NCI-H1930 (cell line): ENCODE measurements at places on chromosomes 5 and 9.

DNA sequence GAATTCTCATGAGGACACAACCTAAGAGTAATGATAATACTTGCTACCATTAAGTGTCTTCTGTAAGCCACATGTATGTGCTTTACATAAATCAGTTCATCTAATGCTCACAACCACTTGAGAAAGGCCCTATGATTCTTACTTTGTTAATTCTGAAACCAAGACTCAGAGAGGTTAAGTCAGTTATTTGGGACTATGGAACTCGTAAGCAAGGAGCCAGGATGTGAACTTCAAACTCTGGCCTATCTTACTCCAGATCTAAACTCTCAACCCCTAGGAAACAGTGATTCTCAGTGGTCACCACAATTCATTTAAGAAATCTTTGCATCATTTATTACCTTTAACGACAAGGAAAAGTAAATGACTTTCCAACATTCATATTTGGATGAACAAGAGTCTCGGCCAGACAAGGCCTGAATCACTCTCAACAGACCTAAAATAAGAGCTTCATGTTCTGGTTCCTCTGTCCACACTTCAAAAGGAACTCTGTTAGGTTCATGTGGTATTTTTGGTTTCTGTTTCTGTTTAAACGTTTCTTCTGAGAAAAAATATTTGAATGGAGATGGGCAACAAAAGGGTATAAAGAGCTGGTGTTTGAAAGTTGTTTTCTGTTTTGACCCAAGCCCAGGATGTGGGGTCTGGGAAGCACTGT lies 104.8 kb downstream of the LPAR1 start:
- no peak for DNase-seq

- DNase-seq, result no peak
Measured at GRCh38 chr9:92001244-92001643, 51.2 kb upstream of the ROR2 start.

- no peak for DNase-seq
Measured at GRCh38 chr9:72951520-72952380, 1.1 kb downstream of the ALDH1A1 start.

GRCh38 chr5:107005161-107005560 lies 665.6 kb downstream of the EFNA5 start:
- DNase-seq, result no peak

DNA sequence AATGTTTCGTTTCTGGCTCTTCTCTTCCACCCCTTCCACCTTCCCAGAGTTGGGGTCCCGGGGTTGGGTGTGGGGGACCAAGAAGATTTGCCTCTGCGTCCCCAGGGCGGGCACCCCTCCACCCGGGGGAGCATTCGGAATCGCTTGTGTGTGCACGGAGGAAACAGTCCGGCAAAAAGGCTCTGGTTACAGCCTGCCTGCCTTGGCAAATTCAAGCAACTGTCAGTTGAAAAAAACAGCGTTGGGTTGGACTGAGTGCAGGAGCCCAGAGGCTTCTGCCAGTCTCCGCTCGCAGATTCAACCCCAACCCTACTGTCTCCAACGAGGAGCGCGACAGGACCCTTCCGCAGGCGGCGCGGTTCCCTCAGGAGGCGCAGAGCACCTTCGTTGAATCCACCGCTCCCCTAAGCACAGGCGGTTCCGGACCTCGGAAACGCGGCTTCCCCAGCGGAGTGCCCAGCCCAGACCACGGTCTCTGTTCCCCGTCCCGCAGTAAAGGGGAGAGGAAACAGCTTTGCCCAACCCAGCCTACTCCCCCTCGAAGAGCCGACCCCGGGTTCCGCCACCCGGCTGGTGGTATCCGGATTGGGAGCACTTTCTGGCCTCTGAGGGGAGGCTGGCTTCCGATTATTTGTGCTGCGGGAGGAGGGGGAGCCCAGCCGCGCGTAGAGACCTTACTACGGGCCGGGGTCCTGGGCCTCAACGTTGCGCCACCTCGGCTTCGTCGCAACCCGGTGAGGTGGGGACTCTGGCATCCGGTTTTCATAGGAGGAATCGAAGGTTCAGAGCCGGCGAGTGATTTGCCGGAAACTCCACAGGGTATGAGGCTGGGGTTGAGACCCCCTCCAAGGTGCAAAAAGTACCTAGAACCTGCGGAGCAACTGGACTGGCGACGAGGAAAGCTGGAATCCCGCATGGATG lies 9.6 kb downstream of the LHX6 start:
- no peak for DNase-seq

- DNase-seq, result peak; percentile 27
Measured at GRCh38 chr9:35051069-35051967, 21.1 kb downstream of the VCP start.

DNA sequence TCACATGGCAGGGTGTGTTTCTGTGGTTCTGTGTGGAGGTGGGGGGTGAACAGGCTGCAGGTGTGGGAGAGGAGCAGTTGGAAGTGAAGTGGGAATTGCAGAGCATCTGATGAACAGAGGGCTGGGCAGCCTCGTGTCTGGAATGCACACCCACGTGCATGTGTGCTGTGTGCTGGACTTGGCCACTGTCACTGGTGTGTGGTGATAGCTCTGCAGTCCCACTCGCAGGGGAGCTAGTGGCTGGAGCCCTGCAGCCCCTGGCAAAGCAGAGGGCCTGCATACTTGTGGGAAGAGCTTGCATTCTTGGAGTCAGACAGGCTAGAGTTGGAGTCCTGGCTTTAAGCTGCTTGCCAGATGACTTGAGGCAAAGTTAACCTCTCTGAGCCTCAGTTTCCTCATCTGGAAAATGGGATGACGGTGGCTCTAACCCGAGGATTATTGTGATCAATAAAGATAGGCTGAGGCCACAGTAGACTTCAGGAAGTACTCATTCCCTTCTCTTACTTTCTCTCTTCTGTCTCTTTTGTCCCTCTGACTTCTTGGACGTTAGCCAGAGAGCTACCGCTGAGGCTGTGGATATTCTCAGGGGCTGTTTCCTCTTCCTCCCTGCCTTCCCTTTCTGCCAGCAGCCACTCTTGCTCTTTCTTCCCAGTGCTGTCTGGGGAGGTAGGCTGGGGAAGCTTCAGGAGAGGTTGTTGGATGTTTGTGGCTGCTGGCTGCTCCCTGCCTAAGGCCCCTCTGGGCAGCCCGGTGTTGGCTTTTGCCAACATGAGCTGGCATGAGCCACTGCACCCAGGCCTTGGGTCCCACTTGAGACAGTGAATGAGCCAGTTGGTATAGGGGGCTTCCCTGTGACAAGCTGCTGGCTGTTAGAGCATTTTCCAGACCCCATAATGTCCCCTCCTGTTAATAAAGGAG lies 18.3 kb downstream of the PSAT1 start:
- DNase-seq, result no peak

DNA sequence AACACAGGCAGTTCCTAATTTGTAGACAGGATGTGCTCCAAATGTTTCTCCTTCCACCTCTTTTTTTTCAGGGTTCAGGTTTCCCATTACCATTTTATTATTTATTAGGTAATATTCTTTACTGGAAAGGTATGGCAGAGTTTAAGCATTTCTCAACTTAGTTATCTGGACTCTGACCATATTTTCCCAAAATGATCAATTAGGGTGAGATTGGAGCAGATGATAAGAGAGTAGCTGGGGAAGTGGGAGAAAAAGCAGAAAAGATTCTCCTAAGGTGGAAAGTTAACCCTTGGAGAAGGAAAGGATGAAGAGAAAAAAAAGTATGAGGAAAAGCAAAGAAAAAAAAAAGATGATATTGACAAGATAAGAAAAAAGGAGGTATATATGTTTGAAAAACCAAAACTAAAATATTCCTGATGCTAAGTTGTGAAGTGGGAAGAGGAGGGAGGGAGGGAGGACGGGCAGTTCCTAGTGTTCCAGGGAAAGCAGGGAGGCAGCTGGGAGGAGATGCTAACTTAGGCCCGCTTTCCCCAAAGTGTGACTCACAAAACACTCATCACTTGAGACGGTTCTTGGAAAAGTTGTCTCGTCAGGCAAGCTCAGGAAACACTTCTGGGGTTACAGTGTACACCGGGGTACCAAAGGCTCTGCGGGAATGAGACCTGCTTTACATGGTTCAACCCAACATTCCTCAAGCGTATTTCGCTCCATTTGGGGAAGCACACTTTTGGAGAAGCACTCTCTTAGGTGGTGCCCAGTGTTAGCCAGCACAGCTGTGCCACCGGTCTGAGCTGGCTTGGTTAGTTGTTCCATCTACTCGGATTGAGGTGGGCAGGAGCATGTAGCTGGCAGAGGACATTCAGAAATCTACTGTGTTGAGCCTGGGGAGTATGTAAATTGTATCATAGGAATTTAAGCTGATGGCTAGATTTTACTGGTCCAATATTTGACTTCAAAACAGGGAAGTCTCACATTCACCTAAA lies 35.1 kb downstream of the B4GALT1 start:
- no peak for DNase-seq

DNA sequence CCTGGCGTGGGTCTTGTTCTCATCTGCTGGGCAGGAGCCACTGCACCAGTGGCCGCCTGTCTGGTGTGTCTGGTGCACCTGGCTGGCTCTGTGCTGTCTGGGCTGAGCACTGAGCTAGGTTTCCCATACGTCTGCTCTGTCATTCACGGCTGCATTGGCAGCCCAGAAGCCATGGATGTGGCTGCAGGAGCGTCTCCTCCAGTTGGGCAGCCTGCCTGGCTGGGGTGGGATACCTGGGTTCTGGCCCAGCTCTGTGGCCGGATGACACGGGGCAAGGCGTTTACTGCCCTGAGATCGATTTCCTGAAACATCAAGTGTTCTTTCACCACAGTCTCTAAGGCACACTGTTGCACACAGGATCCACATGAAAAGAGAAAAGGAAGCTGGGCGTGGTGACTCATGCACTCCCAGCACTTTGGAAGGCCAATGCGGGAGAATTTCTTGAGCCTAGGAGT lies 25.5 kb upstream of the SLC25A51 start:
- DNase-seq, result no peak

- DNase-seq, result no peak
Measured at GRCh38 chr5:52521236-52521635, 266.5 kb upstream of the ITGA1 start.
